ENCODE measurements at places on chromosomes 5 and 9.

- no peak for DNase-seq
Measured at GRCh38 chr5:93099902-93100347, 481.1 kb downstream of the NR2F1-AS1 start.

GRCh38 chr5:119397518-119398380 lies 41.9 kb downstream of the TNFAIP8 start:
- DNase-seq: peak; percentile 86

DNA sequence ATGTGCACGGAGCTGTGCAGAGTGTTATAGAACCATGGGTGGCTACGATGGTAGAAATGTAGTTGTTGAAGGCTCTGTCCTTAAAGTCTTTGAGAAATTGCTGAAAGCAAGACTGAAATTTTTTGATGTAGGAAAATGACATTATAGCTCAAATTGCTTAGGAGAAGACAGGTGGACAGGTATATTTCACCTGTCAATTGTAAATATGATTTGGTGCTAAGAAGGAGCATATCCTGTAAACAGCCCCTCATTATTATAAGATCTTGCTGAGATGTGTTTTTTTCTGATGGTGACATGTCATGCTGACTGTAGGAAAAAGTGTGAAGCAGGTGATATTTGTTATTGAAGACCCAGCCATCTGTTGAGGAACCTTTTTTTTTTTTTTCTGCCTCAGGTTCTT lies 377.9 kb downstream of the PSAT1 start:
- DNase-seq: no peak

GRCh38 chr9:88807426-88807825 lies 183.8 kb upstream of the S1PR3 start:
- DNase-seq: no peak

DNA sequence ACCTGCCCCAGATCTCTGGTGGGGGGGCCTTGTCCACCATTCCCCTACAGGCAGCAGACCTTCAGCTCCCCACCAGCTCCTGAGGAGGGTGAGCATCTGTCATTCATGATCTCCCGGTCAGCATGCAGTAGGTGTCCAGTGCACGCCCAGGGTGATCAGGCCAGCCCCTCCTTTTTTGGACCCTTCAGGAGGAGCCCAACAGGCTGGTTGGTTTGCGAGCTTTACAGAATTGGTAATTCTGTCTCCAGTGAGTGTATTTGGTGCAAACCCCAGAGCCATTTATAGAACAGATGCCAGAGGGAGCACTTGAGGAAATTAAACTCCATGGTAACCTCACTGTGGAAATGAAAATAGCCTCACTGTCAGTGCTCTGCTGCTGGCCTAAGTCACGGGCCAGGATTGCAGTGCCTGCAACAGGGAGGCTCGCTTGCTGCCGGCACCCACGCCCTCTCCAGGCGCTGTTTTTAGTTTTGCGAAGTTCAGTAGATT lies 23.4 kb downstream of the WNK2 start:
- DNase-seq: no peak

DNA sequence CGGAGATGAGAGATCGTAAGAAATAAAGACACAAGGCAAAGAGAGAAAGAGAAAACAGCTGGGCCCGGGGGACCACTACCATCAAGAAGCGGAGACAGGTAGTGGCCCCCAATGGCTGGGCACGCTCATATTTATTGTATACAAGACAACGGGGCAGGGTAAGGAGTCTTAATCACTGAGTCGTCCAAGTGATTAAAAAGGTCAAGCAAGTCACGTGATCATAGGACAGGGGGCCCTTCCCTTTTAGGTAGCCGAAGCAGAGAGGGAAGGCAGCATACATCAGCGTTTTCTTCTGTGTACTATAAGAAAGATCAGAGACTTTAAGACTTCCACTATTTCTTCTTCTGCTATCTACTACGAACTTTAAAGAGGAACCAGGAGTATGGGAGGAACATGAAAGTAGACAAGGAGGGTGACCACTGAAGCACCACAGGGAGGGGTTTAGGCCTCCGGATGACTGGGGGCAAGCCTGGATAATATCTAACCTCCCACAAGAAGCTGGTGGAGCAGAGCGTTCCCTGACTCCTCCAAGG lies 24.6 kb upstream of the QSOX2 start:
- no peak for DNase-seq

DNA sequence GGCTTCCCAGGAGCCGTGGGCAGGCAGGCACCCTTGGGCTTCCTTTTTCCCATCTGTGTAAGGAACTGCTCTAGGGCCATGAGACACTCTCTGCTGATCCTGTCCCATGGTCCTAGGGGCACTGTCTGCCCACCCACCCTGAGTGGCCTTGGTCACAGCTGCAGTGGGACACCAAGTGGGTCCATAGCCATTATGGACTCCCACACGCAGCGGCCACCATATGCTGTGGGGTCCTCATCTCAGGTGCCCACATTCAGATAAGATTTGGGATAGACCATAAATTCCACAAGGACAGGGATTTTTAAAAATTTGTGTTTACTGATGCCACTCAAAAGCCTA lies 180.8 kb downstream of the AUH start:
- no peak for DNase-seq

DNA sequence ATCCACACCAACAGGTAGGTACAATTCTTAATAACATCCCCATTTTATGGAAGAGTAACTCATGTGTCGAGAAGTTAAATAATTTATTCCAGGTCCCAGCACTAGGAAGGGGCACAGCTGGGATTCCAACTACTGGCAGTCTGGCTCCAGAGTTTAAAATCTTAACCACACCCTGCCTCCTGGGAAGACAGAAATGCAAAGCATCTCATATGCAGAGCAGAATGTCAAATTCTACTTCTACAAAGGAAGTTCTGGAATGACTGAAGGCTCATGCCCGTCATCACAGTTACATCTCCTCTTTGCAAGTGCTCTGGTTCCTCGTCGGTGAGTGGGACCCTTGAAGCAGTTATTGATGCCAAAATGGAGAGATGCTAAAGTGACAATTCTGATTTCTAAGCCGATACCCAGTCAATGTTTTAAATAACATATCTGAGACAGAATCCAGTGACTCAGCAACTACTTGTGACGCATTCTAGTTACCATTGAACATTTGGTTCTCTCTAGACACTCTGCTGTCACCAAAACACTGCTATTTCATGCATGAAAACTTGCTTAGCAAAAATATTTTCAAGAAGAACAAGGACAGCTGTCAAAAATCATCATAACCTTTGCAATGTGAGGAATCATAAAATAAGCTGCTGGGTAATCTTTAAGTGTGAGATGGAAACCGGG lies 412.7 kb downstream of the CTNND2 start:
- DNase-seq: no peak

DNA sequence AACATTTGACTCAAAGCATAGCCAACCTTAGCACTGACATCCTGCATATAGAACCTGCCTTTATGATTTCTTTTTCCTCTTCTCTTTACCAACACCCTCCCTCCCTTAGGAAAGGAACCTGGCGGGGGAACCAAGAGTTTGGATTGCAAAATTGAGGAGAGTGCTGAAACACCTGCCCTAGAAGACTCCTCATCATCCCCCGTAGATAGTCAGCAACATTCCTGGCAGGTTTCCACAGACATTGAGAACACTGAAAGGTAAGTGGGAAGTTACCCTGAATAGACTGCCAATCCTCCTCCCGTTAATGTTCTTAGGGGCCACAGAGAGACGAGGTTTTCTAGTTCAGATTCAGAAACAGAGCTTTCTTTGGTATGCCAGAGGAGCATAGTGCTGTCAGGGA lies 88.8 kb downstream of the RGS7BP start:
- no peak for DNase-seq

- no peak for DNase-seq
Measured at GRCh38 chr9:75589497-75589896, 301.0 kb upstream of the PCSK5 start.

GRCh38 chr5:3878267-3878666 lies 282.6 kb downstream of the IRX1 start:
- DNase-seq: no peak

GRCh38 chr5:177997319-177997670 lies 1.3 kb upstream of the PROP1 start:
- DNase-seq: no peak

DNA sequence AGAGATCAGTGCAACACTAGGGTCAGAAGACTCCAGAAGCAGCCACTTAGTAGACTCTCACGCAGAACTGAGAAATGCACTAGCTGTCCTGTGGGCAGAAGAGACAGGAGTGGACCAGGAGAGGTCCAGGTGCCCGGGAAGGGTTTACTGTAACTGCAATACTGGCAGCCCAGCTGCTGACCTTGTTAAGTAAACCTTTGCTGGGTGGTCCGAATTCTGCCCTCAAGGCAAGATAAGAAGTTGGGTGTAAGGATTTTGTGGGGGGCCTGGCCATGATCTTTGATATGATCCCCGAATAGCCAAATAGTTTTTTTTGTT lies 91.3 kb downstream of the PDE6A start:
- DNase-seq: no peak

DNA sequence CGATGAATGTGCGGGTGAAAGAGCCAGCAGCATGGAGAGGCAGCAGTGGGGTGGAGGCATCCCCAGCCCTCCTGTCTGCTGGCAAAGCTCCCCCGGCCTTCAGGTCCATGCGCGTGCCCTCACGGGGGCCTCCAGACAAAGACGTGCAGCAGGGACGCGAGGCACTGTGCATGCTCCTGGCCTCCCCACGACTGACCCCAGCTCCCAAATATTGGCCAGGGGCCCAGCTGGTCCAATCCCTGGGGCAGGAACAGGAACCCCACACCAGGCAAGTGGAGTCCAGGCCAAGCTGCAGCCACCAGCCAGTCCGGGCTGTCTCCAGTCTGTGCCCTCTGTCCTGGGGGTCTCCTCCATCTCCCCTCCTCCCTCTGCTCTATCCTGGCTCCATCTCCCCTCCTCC lies 33.5 kb upstream of the LRRC14B start:
- DNase-seq: no peak

GRCh38 chr9:72596451-72597180 lies 75.2 kb downstream of the TMC1 start:
- peak; percentile 38 for DNase-seq

DNA sequence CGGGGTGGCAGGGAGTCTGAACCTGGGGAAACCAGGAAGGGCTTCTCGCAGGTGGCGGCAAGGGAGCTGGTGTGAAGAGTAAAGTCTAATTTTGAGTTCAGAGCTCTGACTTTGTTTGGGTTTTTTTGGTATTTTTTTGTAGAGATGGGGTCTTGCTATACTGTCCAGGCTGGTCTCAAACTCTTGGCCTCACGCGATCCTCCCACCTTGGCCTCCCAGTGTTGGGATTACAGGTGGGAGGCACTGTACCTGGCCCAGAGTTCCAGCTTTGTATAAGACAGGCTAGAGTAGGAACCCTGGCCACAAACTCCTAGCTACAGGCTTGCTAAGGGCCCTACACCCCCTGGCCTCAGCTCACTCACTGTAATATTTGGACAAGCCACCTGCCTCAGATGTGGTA lies 105.1 kb upstream of the SARDH start:
- DNase-seq: no peak

- DNase-seq: no peak
Measured at GRCh38 chr5:175659546-175660253, 1.8 kb downstream of the HRH2 start.

DNA sequence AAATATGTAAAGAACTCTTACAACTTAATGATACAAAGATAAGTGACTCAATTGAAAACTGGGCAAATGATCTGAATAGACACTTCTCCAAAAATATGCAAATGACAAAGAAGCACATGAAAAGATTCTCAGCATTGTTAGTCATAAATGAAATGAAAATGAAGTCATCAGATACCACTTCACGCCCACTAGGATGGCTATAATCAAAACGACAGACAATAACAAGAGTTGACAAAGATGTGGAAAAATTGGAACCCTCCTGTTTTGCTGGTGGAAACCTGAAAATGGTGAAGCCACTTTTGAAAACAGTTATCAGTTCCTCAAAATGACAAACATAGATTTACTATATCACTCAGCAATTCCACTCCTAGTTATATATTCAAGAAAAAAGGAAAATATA lies 7.9 kb upstream of the SYK start:
- peak; percentile 9 for DNase-seq

GRCh38 chr9:71876106-71876505 lies 34.9 kb downstream of the ABHD17B start:
- no peak for DNase-seq

GRCh38 chr5:32709750-32710549 lies 1.2 kb upstream of the NPR3 start:
- DNase-seq: peak; percentile 66

DNA sequence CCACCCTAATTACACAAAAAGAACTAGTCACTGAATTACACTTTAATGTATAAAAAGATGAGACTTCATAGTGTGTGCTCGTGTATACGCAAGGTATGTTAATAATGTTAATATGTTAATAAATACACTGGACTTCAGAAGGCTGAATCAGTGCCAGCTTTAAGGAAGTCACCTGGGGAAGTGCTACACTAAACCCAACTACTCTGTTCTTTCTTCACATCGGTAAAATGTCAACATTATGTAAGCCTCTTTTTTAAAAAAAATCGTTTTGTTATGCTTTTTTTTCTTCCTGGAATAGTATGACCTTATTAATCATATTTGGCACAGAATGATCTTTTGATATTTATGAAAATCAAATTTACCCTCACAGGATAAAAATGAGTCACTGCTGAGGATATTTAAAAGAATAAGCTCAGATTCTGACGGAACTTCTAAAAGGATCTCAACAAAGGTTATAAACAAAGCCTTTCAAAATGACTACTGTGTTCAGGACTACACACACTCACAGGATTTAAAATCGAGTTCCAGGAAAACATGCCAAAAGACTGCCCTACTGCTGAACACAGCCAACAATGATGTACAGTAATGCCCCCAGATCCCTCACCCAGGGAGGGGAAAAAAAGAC lies 75.9 kb downstream of the AUH start:
- peak; percentile 25 for DNase-seq

- DNase-seq: no peak
Measured at GRCh38 chr5:79602889-79603288, 9.4 kb upstream of the TENT2 start.

GRCh38 chr9:122381206-122381950 lies 10.6 kb downstream of the PTGS1 start:
- DNase-seq: no peak

DNA sequence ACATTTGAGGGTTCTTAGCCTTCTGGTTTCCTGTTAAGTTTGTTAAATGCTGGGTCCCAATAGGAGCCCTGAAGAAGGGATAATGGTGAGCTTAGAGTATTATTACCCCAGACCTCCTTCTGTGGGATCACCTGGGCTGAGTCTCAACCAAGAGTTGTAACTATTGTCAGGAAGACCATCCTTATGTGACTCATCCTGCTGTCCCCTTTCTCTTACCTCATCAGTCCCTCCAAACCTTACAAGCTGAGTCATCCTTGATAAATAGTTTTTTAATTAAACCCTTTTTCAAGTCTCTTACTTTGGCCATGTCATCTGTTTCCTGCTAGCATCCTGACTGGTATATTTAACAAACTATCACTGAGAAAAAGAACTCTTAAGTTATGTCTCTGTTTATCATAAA lies 502.8 kb downstream of the LRRC70 start:
- no peak for DNase-seq

GRCh38 chr5:154520861-154521453 lies 42.9 kb upstream of the HAND1 start:
- DNase-seq: no peak

- no peak for DNase-seq
Measured at GRCh38 chr9:36029765-36030528, 6.8 kb upstream of the RECK start.

GRCh38 chr9:21455320-21455719 lies 15.1 kb downstream of the IFNA1 start:
- peak; percentile 9 for DNase-seq
